Ureter (tissue), 1 donor: ENCODE measurements at places on chromosomes 2 and 18. TPM values are rescaled to one million over a fixed set of nuclear protein-coding genes. Genes with fewer than 3 reads are reported as not detected.

The NLRC4 gene
- total RNA-seq: 0.65 TPM

The CDKL4 gene
- total RNA-seq: 0.44 TPM

The RAB6C gene
- total RNA-seq: 0.34 TPM

The SLC9A4 gene
- 23.5 TPM for total RNA-seq

The SLC5A7 gene
- total RNA-seq: 3.7 TPM

The PTPN2 gene
- 47.8 TPM for total RNA-seq
